Inflammatory macrophage treated with lipopolysaccharide for 4 hours (primary cell): ENCODE measurements at places on chromosomes 13 and 19.

- no peak for DNase-seq
Observed at GRCh38 chr19:51708811-51709210, 15.0 kb downstream of the HAS1 start.

DNA sequence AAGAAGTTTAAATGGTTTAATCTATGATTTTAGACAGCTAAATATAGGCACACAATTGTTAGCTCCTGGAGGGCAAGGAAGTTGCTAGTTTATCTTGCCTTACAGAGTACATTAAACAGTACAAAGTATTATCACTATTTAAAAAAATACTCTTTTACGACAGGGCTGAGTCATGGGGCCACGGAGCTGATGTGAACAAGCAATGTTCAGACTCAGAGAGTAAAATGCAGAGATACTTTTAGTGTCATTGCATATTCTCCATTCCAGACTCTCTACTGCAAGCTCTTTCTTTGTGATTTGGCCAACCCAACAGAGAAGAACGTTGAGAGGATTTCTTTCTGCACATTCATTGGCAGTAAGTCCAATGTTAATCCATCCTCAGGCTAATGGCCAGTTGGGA is 352.4 kb downstream of the SPRY2 start:
- no peak for DNase-seq

DNA sequence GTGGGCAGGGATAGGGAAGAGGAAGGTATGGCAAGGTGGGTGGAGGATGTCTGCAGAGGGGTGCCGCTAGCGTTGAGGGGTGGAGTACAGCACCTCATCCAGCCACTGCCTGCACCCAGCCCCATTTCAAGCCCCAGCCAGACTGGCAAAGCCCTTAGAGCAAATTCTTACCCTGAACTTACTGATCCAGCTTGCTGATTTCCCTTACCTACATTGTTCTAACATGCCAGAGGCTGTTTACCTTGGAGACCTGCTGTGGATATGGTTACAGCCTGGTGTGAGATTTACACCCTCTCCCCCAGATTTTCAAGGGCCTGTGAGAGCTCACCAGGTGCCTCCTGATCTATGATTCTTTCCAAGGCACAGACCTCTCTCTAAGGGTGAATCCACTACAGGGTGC is 86.0 kb downstream of the ZNF726 start:
- no peak for DNase-seq

- DNase-seq: no peak
Observed at GRCh38 chr13:34881494-34881893, 60.6 kb upstream of the NBEA start.

GRCh38 chr19:12985049-12985776 is 10.1 kb upstream of the NFIX start:
- no peak for DNase-seq

DNA sequence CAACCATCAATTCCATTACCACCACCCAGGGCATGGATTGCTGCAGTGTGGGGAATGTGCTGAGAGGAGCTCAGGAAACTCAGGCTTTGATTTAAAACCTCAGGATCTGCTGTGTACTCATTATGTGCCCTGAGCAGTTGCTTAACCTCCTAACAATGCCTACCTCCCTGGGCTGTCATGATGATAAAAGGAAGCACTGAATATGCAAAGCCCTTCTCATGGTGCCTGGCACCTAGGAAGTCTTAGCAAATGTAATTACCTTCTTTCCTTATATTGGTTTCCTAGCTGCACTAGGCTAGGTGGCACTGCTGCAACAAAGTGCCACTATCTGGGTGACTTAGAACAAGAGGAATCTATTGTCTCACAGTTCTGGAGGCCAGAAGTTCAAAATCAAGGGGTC is 62.2 kb downstream of the KCTD12 start:
- no peak for DNase-seq

DNA sequence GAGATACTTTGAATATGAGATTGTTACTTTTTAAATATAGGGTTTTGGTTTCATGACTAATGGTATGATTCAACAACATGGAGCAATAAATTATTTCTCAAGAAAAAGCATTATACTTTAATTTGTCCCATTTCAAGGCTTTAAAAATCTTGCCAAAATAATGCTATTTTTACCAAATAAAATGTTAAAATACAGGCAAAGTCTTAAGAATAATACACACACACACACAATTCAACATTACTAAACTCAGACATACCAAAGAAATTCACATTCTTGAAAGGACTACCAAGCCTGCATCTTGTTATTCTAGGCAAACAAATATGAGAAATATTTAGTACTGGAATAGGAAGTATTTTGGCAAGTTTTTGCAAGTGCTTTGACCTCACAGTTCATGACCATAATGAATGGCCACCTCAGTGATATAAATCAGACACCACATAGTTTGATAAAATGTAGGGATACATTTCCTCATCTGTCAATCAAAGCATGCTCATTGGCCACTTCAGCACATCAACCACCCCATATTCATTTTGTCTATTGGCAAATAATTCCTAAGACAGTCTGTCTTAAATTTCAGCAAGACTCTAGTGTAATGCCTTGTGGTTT is 107.2 kb downstream of the NALCN start:
- no peak for DNase-seq

DNA sequence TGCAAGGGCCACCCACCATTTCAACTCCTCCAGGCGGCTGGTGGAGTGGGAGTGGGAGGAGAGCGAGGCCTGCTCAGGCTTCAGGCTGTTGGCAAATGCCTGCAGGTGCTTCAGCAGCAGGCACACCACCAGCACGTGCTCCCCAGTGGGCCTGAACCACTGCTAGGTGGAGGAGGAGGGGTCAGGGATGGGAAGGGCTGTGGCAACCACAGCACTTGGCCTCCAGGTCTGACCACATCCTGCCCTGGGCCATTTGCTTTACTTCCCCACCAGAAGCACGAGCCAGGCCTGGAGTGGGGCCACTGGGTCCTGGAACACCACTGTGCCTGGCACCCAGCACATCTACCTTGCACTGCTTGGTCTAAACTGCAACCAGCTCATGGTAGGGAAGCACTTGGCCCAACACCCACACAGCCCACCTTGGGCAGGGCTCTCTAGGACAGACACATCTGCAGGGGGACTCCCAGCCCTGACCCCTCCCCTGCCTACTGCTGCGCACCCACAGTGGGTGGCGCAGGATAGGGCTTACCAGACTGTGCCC is 26.2 kb downstream of the TUBA3C start:
- DNase-seq: no peak

GRCh38 chr13:98429977-98430736 is 146.8 kb downstream of the STK24 start:
- no peak for DNase-seq

DNA sequence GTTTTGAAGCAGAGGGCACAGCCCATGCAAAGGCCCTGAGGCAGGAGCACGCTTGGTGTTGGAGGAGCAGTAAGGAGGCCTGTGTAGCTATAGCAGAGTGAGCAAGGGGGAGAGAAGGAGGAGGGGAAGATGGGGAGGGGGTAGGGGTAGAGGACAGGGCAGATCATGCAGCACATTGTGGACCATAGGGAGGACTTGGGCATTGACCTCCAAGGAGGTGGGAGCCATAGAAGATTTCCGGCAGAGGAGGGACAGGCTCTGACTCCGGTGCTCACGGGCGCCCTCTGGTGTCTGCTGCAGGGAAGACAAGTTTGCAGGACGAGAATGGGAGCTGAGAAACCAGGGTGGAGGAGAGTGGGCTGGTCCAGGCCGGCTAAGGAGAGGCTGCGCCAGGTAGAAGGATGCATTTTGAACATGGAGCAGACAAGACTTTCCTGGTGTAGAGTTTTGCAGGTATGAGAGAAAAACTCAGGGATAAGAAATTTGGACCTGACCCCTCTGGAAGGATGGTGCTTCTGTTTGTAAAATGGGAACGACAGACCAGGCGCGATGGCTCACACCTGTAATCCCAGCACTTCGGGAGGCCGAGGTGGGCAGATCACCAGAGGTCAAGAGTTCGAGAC is 13.7 kb upstream of the CREB3L3 start:
- DNase-seq: peak; percentile 73

DNA sequence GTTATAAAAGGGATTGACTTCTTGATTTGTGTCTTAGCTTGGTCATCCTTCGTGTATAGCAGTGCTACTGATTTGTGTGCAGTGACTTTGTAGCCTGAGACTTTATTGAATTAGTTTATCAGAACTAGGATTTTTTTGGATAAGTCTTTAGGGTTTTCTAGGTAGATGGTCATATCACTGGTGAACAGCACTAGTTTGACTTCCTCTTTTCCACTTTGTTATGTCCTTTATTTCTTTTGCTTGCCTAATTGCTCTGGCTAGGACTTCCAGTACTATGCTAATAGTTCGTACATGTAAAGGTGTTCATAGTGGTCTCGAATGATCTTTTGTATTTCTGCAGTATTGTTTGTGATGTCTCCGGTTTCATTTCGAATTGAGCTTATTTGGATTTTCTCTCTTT is 145.4 kb downstream of the DNAJC3 start:
- DNase-seq: no peak

GRCh38 chr19:28446511-28446910 is 766.4 kb downstream of the UQCRFS1 start:
- DNase-seq: no peak

- no peak for DNase-seq
Observed at GRCh38 chr13:99709134-99709533, 207.9 kb downstream of the TM9SF2 start.

GRCh38 chr13:102718746-102719145 is 23.9 kb upstream of the METTL21C start:
- DNase-seq: no peak

DNA sequence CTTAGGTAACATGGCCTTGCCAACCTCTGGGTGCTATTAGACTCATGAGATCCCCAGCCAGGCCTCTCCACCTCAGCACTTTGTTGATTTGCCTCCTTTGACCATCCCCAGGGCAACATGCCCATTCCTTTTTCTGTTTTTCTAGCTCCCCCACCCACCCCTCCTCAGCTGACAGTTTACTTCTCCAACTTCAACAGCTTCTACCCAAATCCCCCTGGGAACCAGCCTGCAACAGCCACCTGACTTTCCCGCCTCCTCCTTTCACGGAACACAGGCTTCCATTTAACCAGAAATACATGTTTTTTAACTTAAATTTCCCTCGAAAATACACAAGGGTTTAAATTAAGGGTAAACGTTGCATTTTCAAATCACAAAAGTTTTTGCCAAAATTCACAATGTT is 117.3 kb downstream of the DLEU7 start:
- no peak for DNase-seq
